ENCODE measurements at places on chromosomes 12 and 14. TPM values are rescaled to one million over a fixed set of nuclear protein-coding genes. Genes with fewer than 3 reads are reported as not detected.

P2RX7 gene
- 0.96 TPM for total RNA-seq

DNA sequence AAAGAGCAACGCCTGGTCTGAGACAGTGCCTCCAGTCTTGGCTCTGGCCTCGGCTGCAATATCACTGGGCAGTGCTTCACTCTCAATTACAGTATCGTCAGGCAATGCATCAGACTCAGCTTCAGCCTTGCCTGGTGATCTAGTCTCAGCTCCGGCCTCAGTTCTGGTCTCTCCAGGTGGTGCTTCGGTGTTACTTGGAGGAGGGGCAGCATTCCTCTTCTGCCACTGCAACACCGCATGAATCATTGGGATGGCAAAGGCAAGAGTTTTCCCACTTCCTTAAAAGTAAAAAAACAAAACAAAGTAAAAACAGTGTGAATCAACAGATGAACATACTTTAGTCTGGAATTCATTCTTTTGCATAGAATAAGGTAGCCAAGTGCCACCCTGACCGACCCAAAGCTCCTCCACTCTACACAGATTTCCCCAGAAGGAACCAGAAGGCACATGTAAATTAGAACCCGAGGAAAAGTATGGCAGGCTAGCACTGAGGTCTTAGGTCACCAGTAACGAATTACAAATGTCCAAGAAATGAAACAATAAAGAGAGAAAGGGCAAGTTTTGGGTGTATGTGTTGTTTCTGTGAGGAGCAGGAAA is 18.6 kb downstream of the DDX24 start:
- H3K4me1 ChIP-seq, result peaks cover 71% of the 10 kb centered on the region
- H3K27me3 ChIP-seq, result no peaks in the 10 kb centered on the region
- no peak overlapping the region for H3K4me3 ChIP-seq
- H3K27ac ChIP-seq, result no peak overlapping the region
- no peaks in the 10 kb centered on the region for H3K36me3 ChIP-seq

- no peak overlapping the region for H3K4me3 ChIP-seq
- no peaks in the 10 kb centered on the region for H3K27me3 ChIP-seq
- H3K27ac ChIP-seq, result no peak overlapping the region
- no peaks in the 10 kb centered on the region for H3K4me1 ChIP-seq
Observed at GRCh38 chr12:31772685-31773222, 43.9 kb upstream of the AMN1 start.

GRCh38 chr12:109599087-109599486 is 25.5 kb downstream of the MVK start:
- no peaks in the 10 kb centered on the region for H3K36me3 ChIP-seq
- H3K4me1 ChIP-seq, result peaks cover 6% of the 10 kb centered on the region
- H3K27ac ChIP-seq, result no peak overlapping the region
- DNase-seq, result no peak
- no peak overlapping the region for H3K4me3 ChIP-seq

KRT72 gene
- not detected for total RNA-seq

DNA sequence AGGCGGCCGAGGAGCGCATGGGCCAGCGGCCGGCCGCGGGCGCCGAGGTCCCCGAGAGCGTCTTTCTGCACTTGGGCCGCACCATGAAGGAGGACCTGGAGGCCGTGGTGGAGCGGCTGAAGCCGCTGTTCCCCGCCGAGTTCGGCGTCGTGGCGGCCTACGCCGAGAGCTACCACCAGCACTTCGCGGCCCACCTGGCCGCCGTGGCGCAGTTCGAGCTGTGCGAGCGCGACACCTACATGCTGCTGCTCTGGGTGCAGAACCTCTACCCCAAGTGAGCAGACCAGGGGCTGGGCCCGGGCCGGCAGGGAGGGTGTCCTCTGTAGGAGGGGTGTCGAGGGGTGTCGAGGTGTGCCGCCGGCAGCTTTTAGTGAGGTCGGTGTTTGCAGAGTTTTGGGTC is 4.1 kb downstream of the TNFAIP2 start:
- peaks cover 78% of the 10 kb centered on the region for H3K4me1 ChIP-seq
- H3K4me3 ChIP-seq, result no peak overlapping the region
- no peak overlapping the region for H3K27ac ChIP-seq
- no peaks in the 10 kb centered on the region for H3K36me3 ChIP-seq

DNA sequence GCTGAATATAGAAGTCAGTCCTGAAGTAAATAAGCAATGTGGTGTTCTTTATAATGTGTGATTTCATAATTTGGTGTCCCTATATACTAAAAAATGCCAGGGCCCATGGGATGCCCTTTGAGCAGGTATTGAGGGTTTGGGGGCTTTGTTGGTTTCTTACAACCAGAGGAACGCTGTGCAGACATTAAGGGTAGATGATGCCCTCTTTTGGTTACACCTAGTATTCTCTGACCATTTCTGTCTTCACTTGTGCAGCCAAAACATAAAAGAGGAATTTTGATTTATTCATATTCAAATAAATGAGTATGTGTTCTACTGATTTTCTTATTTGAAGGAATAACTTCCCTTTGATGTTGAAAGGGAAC is 3.0 kb downstream of the LGR5 start:
- H3K27me3 ChIP-seq, result peaks cover 54% of the 10 kb centered on the region
- H3K4me1 ChIP-seq, result peaks cover 21% of the 10 kb centered on the region
- no peaks in the 10 kb centered on the region for H3K36me3 ChIP-seq
- H3K4me3 ChIP-seq, result no peak overlapping the region
- no peak overlapping the region for H3K27ac ChIP-seq
- DNase-seq, result no peak

OR6C2 gene
- total RNA-seq, result not detected

TAS2R7 gene
- total RNA-seq, result not detected

- DNase-seq, result no peak
- no peak overlapping the region for H3K27ac ChIP-seq
- H3K27me3 ChIP-seq, result no peaks in the 10 kb centered on the region
- no peak overlapping the region for H3K4me3 ChIP-seq
- H3K4me1 ChIP-seq, result no peaks in the 10 kb centered on the region
- H3K36me3 ChIP-seq, result no peaks in the 10 kb centered on the region
Observed at GRCh38 chr14:65704437-65704836, 291.9 kb downstream of the FUT8 start.

Measured in transverse colon (tissue), 4 donors.